ENCODE measurements at places on chromosomes 13 and 19.

GRCh38 chr13:72537395-72537780, 190.0 kb downstream of the MZT1 start:
- DNase-seq: no peak

DNA sequence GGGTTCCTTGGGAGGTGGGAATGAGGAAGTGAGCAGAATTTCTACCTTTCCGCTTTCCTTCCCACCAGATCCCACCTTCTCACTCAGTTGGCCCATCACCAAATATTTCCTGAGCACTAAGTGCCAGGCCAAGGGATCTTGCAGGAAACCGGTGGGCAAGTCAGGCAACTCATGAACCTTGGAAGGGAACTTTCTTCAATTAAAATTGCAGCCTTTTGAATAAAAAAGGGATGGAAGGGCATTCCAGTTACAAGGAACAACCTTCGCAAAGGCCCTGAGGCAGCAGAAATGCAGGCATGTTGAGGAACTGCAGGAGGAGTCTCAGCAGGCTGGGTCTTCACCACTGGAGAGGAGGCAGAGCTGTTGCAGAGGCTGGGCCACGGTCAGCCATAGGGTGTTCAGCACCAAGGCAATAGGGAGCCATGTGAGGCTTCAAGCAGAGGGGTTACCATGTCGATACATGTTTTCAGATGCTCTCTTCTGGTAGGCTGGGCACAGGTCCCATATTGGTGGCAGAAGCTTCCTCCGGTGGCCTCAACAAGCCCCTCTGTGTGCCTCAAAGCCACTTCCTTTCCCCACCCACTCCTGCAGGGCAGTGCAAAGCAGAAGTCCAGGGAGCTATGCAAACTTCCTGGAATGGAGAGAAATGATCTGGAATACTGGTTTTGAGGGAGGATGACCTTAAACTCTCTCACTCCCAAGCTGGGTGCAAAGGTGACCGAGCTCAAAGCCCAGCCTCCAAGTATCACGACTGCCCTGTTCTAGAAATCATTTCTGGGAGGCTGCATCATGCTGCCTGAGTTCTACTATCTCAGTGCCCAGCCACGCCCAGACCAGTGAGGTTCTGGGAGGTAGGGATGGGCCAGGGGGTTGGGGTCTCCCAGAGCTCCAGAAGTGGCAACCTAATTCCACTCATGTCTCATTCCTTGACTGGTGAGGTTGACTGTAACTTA, at the start of gene FUT6:
Gene FUT6, minus strand, starts transcription at position 638 of the 953 bp plus-strand sequence. CDS start 7,135 bp downstream, outside the sequence.
- DNase-seq: no peak

- DNase-seq: no peak
Measured at GRCh38 chr19:10061717-10062310, 24.3 kb upstream of the SHFL start.

GRCh38 chr19:54179921-54180461, 7.0 kb upstream of the TMC4 start:
- peak; percentile 55 for DNase-seq

- no peak for DNase-seq
Measured at GRCh38 chr19:46116121-46116520, 8.4 kb downstream of the IGFL3 start.

DNA sequence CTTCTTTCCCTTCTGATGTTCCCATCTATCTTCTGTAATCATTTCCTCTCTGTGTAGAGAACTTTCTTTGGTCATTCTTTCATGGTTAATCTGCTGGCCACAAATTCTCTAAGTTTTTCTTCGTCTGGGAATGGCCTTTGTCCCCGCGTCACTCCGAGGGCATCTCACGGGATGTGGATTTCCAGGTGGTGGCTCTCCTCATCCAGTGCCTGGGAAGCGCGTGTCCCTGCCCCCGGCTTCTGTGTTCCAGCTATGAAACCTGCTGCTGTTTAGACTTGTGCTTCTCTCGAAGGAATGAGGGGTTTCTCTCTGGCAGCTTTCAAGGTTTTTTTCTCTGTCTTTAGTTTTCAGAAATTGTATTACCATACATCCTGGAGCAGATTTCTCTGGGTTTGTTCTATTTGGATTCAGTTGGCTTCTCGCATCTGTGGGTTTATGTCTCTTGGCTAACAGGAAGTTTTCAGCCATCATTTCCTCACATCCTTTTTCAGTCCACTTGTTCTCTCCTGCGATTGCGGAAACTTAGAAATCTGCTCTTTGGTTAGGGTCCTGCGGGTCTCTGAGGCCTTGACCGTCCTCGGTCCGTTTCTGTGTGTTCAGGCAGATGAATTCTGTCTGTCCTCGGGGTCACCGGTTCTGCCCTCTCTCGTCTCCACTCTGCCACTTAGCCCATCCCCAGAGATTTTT, 36.9 kb upstream of the DCUN1D2 start:
- no peak for DNase-seq

- no peak for DNase-seq
Measured at GRCh38 chr19:3287814-3288213, 63.4 kb downstream of the CELF5 start.

GRCh38 chr19:4357095-4357797, 13.9 kb downstream of the MPND start:
- DNase-seq: no peak

DNA sequence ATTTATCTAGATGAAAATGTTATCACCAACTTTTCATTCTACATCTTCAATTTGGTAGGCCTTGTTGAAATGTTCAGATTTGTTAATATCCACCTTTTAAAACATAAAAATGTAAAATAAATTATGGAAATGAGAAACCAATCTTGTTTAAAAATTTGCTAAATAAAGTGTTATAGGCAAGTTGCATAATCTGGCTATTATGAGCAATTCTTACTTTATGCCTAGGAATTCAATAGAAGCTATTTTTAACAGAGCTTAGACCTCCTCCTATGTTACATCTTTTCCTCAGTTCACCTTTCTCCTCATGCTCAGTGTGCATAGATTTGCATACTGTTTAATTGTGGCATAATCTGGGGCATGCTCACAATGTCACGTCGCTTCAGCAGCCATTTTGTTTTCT, 87.9 kb upstream of the POSTN start:
- DNase-seq: peak; percentile 49

GRCh38 chr13:66974174-66974573, 256.0 kb downstream of the PCDH9 start:
- no peak for DNase-seq

DNA sequence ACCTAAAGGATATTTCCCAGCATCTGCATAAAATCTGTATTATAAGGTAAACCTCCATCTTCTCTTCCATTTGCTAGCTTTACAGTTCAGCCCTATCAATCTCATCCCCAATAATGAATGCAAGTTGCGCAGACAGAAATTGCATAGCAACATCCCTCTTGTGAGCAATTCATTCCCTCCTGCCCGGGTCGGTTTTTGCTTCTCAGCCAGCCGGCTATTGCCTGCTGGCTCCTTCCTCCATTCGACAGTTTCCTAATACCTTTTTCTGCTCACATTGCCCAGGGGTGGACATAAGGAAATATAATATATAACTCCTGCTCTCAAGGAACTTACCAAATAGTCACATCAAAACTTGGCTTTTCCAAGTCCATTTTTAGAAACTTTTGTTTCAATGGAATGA, 125.2 kb downstream of the FGF9 start:
- DNase-seq: no peak

Data from putamen (tissue), 1 donor.